B cell (primary cell): ENCODE measurements at places on chromosomes 2 and 18. TPM values are rescaled to one million over a fixed set of nuclear protein-coding genes. Genes with fewer than 3 reads are reported as not detected.

DNA sequence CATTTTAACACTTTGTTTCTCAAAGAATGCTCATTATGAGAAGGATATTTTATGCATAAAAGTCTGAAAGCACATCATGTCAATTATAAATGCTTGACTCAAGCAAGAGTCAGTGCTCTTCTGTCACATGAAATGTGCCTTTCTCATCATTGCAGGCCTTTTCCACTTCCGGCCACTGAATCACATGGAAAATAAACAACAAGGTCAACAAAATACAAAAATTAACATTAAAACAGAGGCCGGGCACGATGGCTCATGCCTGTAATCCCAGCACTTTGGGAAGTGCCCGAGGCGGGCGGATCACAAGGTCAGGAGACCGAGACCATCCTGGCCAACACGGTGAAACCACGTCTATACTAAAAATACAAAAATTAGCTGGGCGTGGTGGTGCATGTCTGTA lies 480.6 kb downstream of the SPAG16 start:
- no peak for DNase-seq
- no peak overlapping the region for H3K27ac ChIP-seq
- no peak overlapping the region for H3K4me3 ChIP-seq
- no peaks in the 10 kb centered on the region for H3K36me3 ChIP-seq
- no peaks in the 10 kb centered on the region for H3K27me3 ChIP-seq

GRCh38 chr2:12302140-12302539 lies 414.6 kb upstream of the TRIB2 start:
- no peaks in the 10 kb centered on the region for H3K36me3 ChIP-seq
- H3K27me3 ChIP-seq = no peaks in the 10 kb centered on the region
- no peaks in the 10 kb centered on the region for H3K4me1 ChIP-seq
- DNase-seq = no peak

DNA sequence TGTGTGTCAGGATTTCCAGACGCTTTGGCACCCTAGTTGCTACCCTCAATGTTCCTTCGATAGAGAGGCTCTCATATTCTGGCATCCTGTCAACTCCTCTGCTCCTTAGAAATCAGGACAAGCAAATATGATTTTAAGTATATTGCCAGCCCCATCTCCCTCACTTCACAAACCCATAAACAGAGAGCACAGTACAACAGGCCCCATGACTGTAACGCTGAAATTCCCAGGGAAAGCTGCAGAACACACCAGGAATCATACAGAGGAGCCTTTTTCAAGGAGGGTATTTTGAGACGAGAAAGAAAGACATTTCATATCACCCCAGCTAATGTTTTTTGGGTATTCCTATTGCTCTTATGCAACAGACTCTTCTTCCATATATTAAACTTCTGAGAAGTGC lies 162.9 kb downstream of the NAPG start:
- H3K36me3 ChIP-seq = no peaks in the 10 kb centered on the region
- no peak for DNase-seq
- H3K4me1 ChIP-seq = no peaks in the 10 kb centered on the region
- no peak overlapping the region for H3K27ac ChIP-seq
- no peaks in the 10 kb centered on the region for H3K27me3 ChIP-seq

GRCh38 chr2:219252900-219253752 lies at the start of gene TUBA4B:
TSS of gene TUBA4B (plus strand) at chr2:219253243. CDS start at chr2:219253408, 165 bp downstream.
- peak within 1 kb of the TSS; percentile 93 for H3K27ac ChIP-seq
- H3K4me3 ChIP-seq = peak within 1 kb of the TSS; percentile 90
- peaks cover 31% of the 10 kb centered on the region for H3K36me3 ChIP-seq
- H3K27me3 ChIP-seq = no peaks in the 10 kb centered on the region
- DNase-seq = peak; percentile 64

HEATR5B gene
- polyA plus RNA-seq = 33.0 and 54.8 TPM in 2 replicates

GRCh38 chr2:56681659-56682396 lies 498.0 kb downstream of the CCDC85A start:
- no peak for DNase-seq
- no peaks in the 10 kb centered on the region for H3K27me3 ChIP-seq
- H3K4me3 ChIP-seq = no peak overlapping the region
- no peak overlapping the region for H3K27ac ChIP-seq
